ENCODE measurements at places on chromosomes 5 and 9.
A peak's percentile ranks its signal among the peaks of the same experiment; 100 is the strongest.

DNA sequence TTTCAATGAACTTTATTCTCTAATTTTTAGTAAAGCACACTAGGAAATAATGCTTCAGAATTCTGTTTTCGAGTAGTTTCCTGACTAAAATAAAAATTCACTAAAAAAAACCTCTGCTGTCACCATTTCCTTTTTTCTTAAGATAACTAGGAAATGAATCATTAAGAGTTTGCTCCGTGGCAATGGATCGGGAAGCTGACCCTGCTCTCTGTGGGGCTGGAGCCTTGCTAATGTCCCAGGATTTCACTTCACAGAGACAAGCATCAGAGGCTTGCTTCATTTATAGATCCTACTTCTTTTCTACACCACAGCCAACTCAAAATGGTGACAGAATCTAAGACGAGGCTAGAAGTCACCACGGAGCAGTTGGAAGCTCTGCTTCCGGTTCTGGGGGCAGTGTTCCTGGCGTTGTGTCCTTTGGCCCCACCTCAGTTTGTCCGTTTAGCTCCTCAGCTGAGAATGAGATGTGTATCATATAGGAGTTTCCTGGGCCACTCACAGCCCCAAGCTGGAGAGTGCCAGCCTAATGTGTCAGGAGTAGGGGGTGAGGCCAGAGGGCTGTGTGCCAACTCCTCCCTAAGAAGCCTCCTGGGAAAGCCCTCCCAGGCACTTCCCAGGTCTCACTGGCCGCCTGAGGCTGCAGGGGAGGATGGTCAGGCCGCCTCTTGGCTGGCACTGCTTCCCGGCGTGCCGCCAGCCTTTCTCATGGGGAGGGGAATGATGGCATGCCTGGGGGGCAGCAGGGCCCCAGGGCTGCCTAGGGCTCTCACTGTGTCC, 19.6 kb downstream of the TENT4A start:
- no peak for DNase-seq

- DNase-seq: no peak
Observed at GRCh38 chr9:125549891-125550885, 156.8 kb downstream of the MAPKAP1 start.

- DNase-seq: no peak
Observed at GRCh38 chr5:176547802-176548201, 1.3 kb upstream of the CDHR2 start.

GRCh38 chr5:33837301-33837700, 54.5 kb downstream of the ADAMTS12 start:
- DNase-seq: no peak

- DNase-seq: no peak
Observed at GRCh38 chr9:68522131-68522530, 18.6 kb downstream of the TMEM252 start.

GRCh38 chr9:95634536-95634935, 117.8 kb upstream of the PTCH1 start:
- no peak for DNase-seq

GRCh38 chr5:14041528-14042192, 97.2 kb upstream of the DNAH5 start:
- no peak for DNase-seq

- no peak for DNase-seq
Observed at GRCh38 chr5:148855249-148856008, 29.0 kb downstream of the ADRB2 start.

DNA sequence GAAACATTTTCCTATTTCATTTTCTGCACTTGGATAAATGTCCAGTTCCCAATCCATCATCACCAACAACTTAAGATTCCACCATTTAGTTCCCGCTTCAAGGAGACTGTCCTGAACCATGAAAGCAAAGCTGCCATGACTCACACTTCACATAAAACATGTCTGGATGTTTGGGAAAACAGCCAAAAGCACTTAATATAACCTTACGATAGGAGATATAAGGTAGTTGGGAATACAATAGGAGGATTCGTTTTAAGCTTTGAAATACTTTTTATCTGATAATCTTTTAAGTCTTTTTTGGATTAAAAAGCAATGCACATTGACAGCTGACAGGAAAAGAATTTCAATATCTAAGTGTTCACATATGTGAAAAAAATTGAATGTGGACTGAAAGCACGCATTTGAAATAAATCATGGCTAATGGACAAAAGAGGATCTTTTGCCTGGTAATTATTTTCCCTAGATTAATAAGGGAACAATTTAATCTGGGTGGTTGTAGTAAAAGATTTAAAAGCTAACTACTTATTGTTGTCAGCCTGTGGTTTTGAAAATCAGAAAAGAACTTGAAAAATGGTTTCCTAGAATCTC, 17.3 kb upstream of the TGFBI start:
- no peak for DNase-seq

DNA sequence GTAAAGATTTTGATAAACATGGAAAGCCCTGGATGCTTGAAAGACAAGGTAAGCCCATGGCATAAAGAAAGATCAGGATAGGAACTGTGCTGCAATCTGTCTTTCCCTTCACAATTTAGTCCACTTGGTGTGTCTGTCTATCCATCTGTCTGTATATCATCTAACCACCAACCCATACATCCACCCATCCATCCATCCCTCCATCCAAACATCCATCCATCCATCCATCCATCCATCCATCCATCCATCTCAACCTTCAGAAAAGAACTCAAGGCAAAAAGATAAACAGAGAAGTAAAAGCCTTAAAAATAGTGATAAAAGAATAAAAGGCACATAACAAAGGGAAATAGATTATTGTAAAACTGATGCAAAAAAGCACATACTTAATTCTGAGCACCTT, 15.1 kb upstream of the TRIO start:
- DNase-seq: no peak

- no peak for DNase-seq
Observed at GRCh38 chr9:104088416-104088815, 5.7 kb upstream of the SMC2 start.

- no peak for DNase-seq
Observed at GRCh38 chr9:30258094-30258493, 2126.3 kb upstream of the ACO1 start.

- DNase-seq: no peak
Observed at GRCh38 chr5:174733836-174734235, 9.5 kb downstream of the MSX2 start.

DNA sequence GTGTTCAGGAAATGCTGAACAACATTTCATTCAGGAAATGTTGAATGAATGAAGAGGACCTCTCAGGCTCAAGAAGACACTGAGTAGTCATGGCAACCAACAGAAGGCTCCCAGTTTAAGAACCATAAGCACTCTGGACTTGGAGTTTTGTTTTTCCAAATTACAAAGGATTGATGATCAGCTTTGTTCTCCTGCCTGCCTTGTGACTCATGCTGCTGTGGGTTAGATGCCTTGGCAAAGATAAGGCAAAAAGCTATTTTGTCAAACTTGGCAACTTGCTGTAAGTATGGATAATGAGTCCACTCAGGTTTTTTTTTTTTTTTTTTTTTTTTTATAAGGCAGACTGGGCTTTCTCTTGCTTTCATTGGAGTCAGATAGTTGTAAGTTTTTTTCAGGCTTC, 365.0 kb downstream of the TMEM232 start:
- DNase-seq: no peak

DNA sequence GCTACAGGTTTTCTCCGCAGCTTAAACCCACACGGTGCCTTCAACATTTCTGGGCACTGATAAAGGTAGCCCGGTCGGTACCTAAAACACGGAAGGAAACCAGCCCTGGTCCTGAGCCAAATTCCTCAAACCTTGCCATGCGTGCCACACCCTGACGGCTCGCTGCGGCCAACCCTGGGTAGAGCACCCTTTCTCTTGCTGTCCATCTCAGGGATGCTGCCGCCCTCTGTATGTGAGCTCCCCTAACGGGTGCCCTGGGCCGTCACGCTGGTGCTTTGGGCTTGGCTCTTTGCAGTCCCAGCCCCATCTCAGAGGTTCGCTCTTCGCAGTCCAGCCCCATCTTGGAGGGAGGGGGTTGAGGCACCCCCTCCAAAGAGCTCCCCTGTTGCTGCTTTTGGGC, 43.9 kb downstream of the PNPLA7 start:
- no peak for DNase-seq

DNA sequence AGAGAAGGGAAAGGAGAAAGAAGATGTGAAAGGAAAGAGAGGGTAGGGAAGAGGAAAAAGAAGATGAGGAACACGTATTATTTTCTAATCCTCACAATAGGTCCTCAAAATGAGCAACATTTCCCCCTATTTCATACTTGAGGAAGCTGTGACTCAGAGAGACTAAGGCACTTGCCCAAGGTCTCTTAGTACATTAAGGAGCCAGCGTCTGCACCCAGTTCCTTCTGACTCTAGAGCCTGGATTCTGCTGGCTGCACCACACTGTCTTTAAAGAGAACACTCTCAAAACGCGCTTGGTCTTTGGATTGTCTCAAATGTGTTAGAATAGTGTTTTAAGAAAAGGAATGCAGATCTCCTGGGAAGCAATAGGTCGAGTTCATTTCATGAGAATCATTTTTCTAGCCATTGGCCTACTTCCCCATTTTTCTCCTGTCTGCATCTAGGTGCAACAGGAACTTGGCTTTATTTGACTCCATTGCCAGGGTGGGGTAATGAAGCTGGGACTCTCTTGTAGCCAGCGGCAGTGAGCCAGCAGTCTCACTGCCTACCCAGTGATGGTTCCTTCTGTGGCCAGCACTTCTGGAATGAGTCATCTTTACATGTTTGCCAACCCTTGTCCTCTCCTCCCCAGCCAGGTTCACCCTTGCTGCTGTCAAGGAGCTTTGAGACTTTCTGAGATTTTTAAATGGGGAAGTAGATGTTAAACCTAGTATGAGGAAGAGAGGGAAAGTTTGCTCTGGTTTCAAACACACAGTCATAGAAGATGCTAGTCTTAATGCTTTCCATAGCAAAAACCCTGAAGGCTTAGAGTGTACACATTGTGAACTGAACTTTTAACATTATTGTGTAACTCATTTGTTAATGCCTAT, 82.7 kb downstream of the DOCK8 start:
- DNase-seq: no peak

GRCh38 chr9:133579601-133580418, 29.4 kb downstream of the FAM163B start:
- no peak for DNase-seq

- DNase-seq: peak; percentile 18
Observed at GRCh38 chr5:66655395-66656324, 59.5 kb downstream of the MAST4 start.

DNA sequence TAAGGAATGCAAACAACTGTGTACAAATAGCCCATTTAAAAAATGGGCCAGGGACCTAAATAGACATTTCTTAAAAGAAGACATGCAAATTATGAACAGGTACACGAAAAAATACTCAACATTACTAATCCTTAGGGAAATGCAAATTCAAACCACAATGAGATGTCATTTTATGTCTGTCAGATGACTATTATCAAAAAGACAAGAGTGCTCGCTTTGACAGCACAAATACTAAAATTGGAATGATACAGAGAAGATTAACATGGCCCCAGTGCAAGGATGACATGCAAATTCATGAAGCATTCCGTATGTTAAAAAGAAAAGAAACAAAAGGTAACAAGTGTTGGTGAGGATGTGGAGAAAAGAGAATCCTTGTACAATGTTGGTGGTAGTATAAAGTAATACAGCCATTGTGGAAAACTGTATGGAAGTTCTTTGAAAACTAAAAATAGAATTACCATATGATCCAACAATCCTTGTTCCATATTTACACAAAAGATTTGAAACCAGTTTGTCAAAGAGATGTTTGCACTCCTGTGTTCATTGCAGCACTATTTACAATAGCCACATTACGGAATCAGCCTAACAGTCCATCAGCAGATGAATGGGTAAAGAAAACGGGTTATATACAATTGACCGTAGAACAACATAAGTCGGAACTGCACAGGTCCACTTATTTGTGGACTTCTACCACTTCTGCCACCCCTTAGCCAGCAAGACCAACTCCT, 47.2 kb upstream of the PCAT7 start:
- DNase-seq: no peak

DNA sequence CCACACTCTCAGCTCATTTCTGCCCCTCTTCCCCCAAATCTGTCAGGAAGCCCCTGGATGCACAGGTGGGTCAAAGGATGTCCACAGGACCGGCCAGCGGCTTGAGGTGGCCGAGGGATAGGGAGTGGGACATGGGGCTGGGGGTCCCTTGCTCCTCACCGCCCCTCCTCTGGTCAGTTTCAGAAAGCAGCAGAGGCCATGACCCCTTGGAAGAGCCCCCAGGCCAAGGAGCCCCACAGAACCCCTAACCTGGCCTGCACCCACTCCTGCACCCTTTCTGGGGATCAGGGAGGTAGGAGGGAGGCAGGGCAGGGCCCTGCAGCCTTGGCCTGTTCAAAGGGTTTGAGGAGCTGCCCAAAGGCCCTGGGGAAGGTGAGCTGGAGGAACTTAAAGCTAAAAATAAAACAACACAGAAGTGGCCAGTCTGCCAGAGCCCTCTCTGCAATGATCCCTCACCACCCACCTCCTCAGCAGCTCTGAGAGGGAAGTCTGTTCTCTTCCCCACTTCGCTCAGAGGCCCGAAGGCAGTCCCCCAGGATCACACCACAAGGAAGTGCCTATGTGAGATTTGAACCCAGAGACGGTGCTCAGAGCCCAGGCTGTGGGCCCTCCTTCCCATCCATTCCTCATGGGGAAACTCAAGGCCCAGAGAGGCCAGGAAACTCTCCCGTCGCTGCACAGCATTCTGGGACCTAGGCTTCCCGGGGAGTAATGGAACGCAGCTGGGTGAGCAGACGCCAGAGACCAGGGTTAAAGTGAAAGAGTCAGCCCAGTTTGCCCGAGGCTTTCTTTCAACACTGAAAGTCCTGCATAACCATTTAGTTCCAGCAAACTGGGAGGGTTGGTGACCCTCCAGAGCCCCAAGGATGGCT, 910 bp downstream of the ENG start:
- DNase-seq: no peak

GRCh38 chr5:37799865-37800421, 39.9 kb downstream of the GDNF start:
- no peak for DNase-seq

- DNase-seq: no peak
Observed at GRCh38 chr9:130390986-130391385, 53.8 kb upstream of the ASS1 start.

- no peak for DNase-seq
Observed at GRCh38 chr5:68464424-68464823, 248.9 kb downstream of the PIK3R1 start.

GRCh38 chr5:142626786-142627185, 59.1 kb downstream of the FGF1 start:
- DNase-seq: no peak
